ENCODE measurements at places on chromosomes 7 and 10. TPM values are rescaled to one million over a fixed set of nuclear protein-coding genes. Genes with fewer than 3 reads are reported as not detected.

Gene TEX36
- polyA plus RNA-seq, result not detected

Gene NXPH1
- polyA plus RNA-seq, result not detected

Gene KIAA1549
- polyA plus RNA-seq, result 3.6 TPM

Gene ANKRD16
- 5.1 TPM for polyA plus RNA-seq

Gene TMEM236
- polyA plus RNA-seq, result 1.4 TPM

Gene ARPC1B
- 50.3 TPM for polyA plus RNA-seq

Gene VAX1
- polyA plus RNA-seq, result not detected

Gene FGFR2
- 64.0 TPM for polyA plus RNA-seq

Gene TAS2R3
- 0.42 TPM for polyA plus RNA-seq

Gene NUDT13
- 2.4 TPM for polyA plus RNA-seq

Gene PPP1R17
- not detected for polyA plus RNA-seq

Gene CNNM1
- polyA plus RNA-seq, result 1.6 TPM

Gene SORBS1
- 13.3 TPM for polyA plus RNA-seq

Gene UCN3
- polyA plus RNA-seq, result 45.7 TPM

Gene CACNB2
- polyA plus RNA-seq, result 11.1 TPM

Gene KLF14
- polyA plus RNA-seq, result 0.09 TPM

Gene CNPY1
- not detected for polyA plus RNA-seq

Gene UNC5B
- 2.4 TPM for polyA plus RNA-seq

Gene MMP21
- 0.19 TPM for polyA plus RNA-seq

Gene ADRB1
- polyA plus RNA-seq, result 2.1 TPM

Gene NRCAM
- polyA plus RNA-seq, result 14.1 TPM

Gene RET
- polyA plus RNA-seq, result 0.87 TPM

Gene GNAT3
- polyA plus RNA-seq, result not detected

Gene GPR85
- polyA plus RNA-seq, result 0.11 TPM

Gene TRRAP
- polyA plus RNA-seq, result 11.9 TPM

Gene LIPM
- polyA plus RNA-seq, result not detected

Gene ACSM6
- 0.87 TPM for polyA plus RNA-seq

Gene FAM25C
- not detected for polyA plus RNA-seq

Gene OPN1SW
- not detected for polyA plus RNA-seq

Gene PDE6C
- not detected for polyA plus RNA-seq

Gene TMEM26
- polyA plus RNA-seq, result 0.14 TPM

Gene VSTM2A
- polyA plus RNA-seq, result 0.08 TPM

Gene BMPER
- 0.73 TPM for polyA plus RNA-seq

Gene NFE2L3
- polyA plus RNA-seq, result 1.7 TPM

Gene OR2A42
- not detected for polyA plus RNA-seq

Gene HIBADH
- polyA plus RNA-seq, result 23.3 TPM

Gene GATA3
- 0.11 TPM for polyA plus RNA-seq

Gene CALHM2
- polyA plus RNA-seq, result 7.7 TPM

Gene GIMAP6
- 5.7 TPM for polyA plus RNA-seq

Gene HECW1
- not detected for polyA plus RNA-seq

Gene HELLS
- polyA plus RNA-seq, result 1.9 TPM

Gene OR6V1
- not detected for polyA plus RNA-seq

Gene SLC13A4
- 0.08 TPM for polyA plus RNA-seq

Gene RADIL
- polyA plus RNA-seq, result 2.8 TPM

Gene SPDYE2B
- polyA plus RNA-seq, result not detected

Gene CALCR
- polyA plus RNA-seq, result not detected

Gene PODXL
- 26.3 TPM for polyA plus RNA-seq

Gene FEZF1
- polyA plus RNA-seq, result not detected

Data from pancreas (tissue), 10 donors.